Subcutaneous preadipocyte (primary cell): ENCODE measurements at places on chromosomes 3 and 15. TPM values are rescaled to one million over a fixed set of nuclear protein-coding genes. Genes with fewer than 3 reads are reported as not detected.

The CFAP91 gene
- under 0.01 and 0.73 TPM in 2 replicates for total RNA-seq

The SRGAP3 gene
- total RNA-seq = 2.9 and 5.1 TPM in 2 replicates

The AP2M1 gene
- 359 and 374 TPM in 2 replicates for total RNA-seq

The CX3CR1 gene
- total RNA-seq = under 0.01 TPM in 1 of 2 replicates, not detected in the other

The IL5RA gene
- not detected in 2 replicates for total RNA-seq

The KAT2B gene
- total RNA-seq = 7.3 and 12.1 TPM in 2 replicates

The SYNPR gene
- total RNA-seq = not detected in 2 replicates

The PHC3 gene
- total RNA-seq = 32.7 and 33.2 TPM in 2 replicates

The ATRIP gene
- total RNA-seq = 9.2 and 16.6 TPM in 2 replicates

The MAGEL2 gene
- not detected in 2 replicates for total RNA-seq

The GABPB1 gene
- 26.5 and 35.2 TPM in 2 replicates for total RNA-seq

The CHST2 gene
- 67.4 and 73.1 TPM in 2 replicates for total RNA-seq

The CPB1 gene
- total RNA-seq = 0.37 TPM in 1 of 2 replicates, not detected in the other

The CHL1 gene
- total RNA-seq = 0.20 and 15.1 TPM in 2 replicates

The AHSG gene
- total RNA-seq = not detected in 2 replicates

The WDR49 gene
- total RNA-seq = under 0.01 and 0.20 TPM in 2 replicates

The RPSA gene
- total RNA-seq = 1,102 and 1,458 TPM in 2 replicates

The GHRL gene
- total RNA-seq = not detected in 2 replicates

The VIPR1 gene
- not detected in 2 replicates for total RNA-seq

The EXD1 gene
- not detected in 2 replicates for total RNA-seq

The SMCO1 gene
- under 0.01 TPM in 1 of 2 replicates, not detected in the other for total RNA-seq

The SCAANT1 gene
- total RNA-seq = not detected in 2 replicates

The MON1A gene
- 13.6 and 17.0 TPM in 2 replicates for total RNA-seq

The GOLGA6L9 gene
- 0.37 and 0.59 TPM in 2 replicates for total RNA-seq

The UNC13C gene
- total RNA-seq = not detected in 2 replicates

The DGKG gene
- total RNA-seq = 0.37 and 1.4 TPM in 2 replicates

The LRRN1 gene
- not detected in 2 replicates for total RNA-seq

The SEMA3G gene
- total RNA-seq = 0.20 TPM in 1 of 2 replicates, not detected in the other

The HCN4 gene
- total RNA-seq = not detected in 2 replicates

The UPK1B gene
- total RNA-seq = not detected in 2 replicates

The NCEH1 gene
- 7.7 and 12.7 TPM in 2 replicates for total RNA-seq

The COL6A5 gene
- total RNA-seq = not detected in 2 replicates

The CCRL2 gene
- total RNA-seq = under 0.01 TPM in 1 of 2 replicates, not detected in the other

The CAMK2N2 gene
- not detected in 2 replicates for total RNA-seq

The ZNF662 gene
- 0.98 and 2.2 TPM in 2 replicates for total RNA-seq

The GADL1 gene
- total RNA-seq = under 0.01 TPM in 1 of 2 replicates, not detected in the other

The AGTR1 gene
- 2.7 and 7.3 TPM in 2 replicates for total RNA-seq

The MFSD1 gene
- total RNA-seq = 72.3 and 81.6 TPM in 2 replicates

The CACNA2D2 gene
- total RNA-seq = not detected in 2 replicates

The SPATA12 gene
- total RNA-seq = not detected in 2 replicates

The ZNF619 gene
- total RNA-seq = 6.2 and 6.8 TPM in 2 replicates

The APBA2 gene
- 2.3 and 2.9 TPM in 2 replicates for total RNA-seq

The RYR3 gene
- under 0.01 TPM in 1 of 2 replicates, not detected in the other for total RNA-seq

The MCTP2 gene
- 1.5 and 3.5 TPM in 2 replicates for total RNA-seq

The ZSCAN2 gene
- 4.4 and 4.9 TPM in 2 replicates for total RNA-seq

The LINGO1 gene
- total RNA-seq = under 0.01 TPM in 1 of 2 replicates, not detected in the other

The FGF7 gene
- total RNA-seq = 59.0 and 94.4 TPM in 2 replicates
